Caco-2 (cell line): ENCODE measurements at places on chromosomes 13 and 19. TPM values are rescaled to one million over a fixed set of nuclear protein-coding genes. Genes with fewer than 3 reads are reported as not detected.

Gene UGGT2
- total RNA-seq = 35.5 and 42.0 TPM in 2 replicates

DNA sequence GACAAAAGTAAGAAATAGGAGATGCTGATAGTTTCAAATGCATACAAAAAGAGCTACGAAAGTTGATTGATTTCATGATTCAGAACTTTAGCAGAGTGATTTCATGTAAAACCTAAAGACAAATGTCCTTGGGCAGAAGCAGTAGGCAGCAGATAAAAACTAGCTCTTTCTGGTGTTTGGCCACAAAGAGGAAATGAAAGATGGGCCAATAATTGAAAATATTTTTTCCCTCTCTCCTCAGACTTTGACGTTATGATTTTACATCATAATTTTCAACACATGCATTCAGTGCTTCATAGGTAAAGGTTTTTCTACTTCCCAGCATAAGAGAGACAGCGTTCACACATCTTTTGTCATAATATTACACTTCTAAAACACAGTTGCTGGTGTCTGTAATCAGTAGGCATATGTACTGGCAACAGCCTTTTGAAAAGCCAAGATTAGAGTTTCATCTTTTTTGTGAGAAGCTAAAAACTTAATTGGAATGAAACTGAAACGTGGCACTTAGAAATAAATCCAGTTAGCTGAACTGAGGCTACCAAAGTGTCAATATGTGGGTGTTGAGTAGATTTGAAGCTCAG, 9.3 kb downstream of the SCEL start:
- no peak for DNase-seq

- no peak for DNase-seq
Measured at GRCh38 chr19:49338023-49338677, 2.9 kb downstream of the CD37 start.

GRCh38 chr13:43805071-43805468, 18.3 kb upstream of the ENOX1 start:
- DNase-seq = no peak

Gene SIGLEC5
- not detected in 2 replicates for total RNA-seq

Gene KLK2
- not detected in 2 replicates for total RNA-seq

Gene PSG3
- total RNA-seq = not detected in 2 replicates
